ENCODE measurements at places on chromosomes 2 and 18.

GRCh38 chr2:317501-318424 is 29.9 kb upstream of the ALKAL2 start:
- no peak for DNase-seq

GRCh38 chr2:72824224-72824842 is 1.5 kb downstream of the EXOC6B start:
- no peak for DNase-seq

DNA sequence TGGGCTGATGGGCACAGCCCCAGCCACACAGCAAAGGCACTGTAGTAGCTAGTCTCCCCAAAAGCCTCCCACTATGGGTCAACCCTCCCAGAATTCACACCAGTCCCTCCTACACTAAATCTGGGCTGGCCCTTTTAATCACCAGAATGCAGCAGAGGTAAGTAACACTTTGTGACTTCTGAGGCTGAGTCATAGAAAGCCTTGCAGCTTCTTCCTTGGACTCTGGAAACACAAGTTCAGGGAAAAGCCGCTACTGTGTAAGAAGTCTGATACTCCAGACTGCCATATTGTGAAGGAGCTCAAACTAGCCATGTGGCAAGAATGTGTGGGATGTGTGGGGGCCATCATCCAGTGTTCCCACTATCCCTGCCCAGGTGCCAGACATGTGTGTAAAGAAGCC is 19.0 kb upstream of the SIX2 start:
- DNase-seq: no peak

- DNase-seq: no peak
Observed at GRCh38 chr2:227617316-227618230, at the start of gene SCYGR4. Gene SCYGR4 (plus strand): TSS chr2:227617498. CDS start chr2:227617498, 0 bp downstream.

DNA sequence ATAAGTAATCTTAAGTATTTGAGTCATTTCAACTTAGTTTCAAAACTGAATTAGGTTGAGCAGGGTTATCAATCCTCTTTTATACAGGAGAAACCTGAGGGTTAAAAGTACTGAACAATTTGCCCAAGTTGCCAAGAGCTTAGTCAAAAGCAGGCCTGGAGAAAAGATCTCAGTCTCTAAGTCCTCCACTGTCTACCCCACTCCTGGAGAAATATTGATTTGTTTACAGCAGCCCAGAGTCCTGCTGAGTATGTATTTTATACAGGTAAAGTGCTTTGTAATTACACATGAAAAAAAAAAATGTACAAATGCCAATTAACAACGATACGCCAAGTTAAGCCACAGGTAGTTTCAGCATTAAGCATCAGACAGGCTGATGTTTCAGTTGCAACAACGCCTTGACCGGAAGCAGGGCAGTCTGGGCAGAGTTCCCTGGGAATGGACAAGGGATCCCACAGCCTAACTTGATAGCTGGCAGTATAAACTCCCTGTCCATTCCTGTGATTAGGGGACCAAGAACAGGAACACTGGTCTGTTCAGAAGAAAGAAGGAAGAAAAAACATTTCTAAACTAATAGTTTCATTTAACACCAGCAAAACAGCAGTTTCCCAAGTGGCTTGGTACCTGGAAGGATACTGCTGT is 132.9 kb downstream of the MYO5B start:
- no peak for DNase-seq

DNA sequence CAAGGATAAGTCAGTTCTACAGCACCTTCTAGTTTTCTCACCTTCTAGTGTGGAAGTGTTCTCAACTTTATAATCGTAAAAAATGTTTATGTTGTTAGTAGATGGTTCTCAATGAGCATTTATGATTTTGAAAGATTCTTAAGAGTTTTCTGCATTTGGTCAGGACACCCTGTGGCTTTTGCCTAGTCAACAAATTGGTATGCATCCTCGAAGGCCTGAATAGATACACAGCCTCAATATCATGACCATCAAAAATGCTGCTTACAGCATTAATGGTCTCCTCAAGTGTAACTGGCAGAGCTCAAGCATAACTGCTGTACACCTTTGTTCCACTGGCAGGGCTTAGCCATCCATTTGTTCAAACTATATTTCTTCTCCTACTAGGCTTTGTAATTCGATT is 96.7 kb downstream of the CRACDL start:
- DNase-seq: no peak

- DNase-seq: no peak
Observed at GRCh38 chr2:233996000-233996399, 54.5 kb upstream of the SPP2 start.

- no peak for DNase-seq
Observed at GRCh38 chr2:16729335-16729734, 63.7 kb upstream of the CYRIA start.

DNA sequence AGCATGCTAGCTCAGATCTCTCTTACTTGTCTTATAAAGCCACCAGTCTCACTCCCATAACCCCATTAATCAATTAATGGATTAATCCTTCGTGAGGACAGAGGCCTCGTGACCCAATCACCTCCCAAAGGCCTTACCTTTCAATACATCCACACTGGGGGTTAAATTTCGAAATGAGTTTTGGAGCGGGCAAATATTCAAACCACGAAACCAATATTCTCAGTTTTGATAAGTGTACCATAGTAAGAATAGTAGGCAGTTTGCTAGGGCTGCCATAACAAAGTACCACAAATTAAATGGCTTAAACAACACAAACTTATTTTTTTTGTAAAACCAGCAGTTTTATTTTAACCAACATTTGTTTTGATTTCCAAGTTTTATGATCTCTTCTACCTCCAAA is 15.2 kb downstream of the HIBCH start:
- no peak for DNase-seq

DNA sequence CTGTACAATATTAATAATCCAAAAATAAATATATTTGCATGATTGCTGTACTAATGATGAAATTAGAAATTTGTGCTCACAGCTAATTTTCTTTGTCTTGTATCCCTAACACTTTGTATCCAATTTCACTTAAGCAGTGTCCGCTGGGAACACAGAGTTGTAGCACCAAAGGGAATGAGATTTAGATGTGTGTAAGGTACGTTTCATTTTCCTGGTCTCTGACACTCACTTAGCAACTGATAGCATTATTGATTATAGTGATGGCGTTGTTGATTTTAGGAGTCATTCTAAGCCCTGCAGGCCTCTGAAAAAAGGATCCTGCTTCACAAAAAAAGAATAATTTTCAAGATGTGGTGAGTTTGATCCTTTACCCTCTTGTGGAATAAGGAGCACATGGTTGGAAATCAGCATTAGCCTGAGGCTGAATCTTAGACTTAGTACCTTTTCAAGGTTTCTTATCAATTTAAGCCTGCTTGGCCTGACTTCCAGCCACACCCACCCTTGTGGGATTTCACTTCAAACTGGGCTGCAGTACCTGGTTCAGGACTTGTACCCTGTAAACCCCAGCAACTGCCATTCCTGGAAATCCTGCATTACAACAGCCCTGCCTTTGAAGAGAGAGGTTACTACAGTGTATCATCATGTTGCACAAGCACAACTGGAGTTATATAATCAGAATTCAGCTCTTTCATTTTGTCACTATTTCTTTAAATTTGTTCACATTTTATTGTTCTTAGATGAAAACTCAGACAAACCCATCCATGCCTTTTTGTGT is 116.2 kb downstream of the RND3 start:
- peak; percentile 72 for DNase-seq

GRCh38 chr2:8719528-8719927 is 37.7 kb downstream of the ID2 start:
- no peak for DNase-seq

GRCh38 chr2:222447131-222447530 is 22.8 kb downstream of the SGPP2 start:
- no peak for DNase-seq

- DNase-seq: no peak
Observed at GRCh38 chr2:120452131-120452530, 106.2 kb downstream of the INHBB start.

DNA sequence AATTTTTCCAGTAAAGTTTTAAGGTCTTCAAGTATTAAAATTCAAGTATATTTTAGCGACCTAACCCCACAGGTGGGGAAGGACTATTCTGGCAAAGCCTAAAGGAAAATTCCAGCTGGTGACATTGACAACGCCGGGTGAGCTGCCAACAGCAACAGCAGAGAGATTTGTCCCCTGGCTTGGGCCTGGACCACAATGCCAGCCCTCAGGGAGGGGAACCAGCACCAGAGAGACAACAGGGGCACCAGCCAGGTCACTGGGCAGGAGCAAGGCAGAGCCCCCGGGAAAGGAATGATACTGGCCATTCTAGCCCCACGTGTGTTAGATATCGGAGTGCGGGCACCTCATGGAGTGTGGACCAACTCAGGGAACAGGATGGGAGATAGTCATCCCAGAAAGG is 95.7 kb downstream of the ARMC9 start:
- no peak for DNase-seq

GRCh38 chr2:200212862-200213425 is 93.5 kb upstream of the SPATS2L start:
- no peak for DNase-seq

DNA sequence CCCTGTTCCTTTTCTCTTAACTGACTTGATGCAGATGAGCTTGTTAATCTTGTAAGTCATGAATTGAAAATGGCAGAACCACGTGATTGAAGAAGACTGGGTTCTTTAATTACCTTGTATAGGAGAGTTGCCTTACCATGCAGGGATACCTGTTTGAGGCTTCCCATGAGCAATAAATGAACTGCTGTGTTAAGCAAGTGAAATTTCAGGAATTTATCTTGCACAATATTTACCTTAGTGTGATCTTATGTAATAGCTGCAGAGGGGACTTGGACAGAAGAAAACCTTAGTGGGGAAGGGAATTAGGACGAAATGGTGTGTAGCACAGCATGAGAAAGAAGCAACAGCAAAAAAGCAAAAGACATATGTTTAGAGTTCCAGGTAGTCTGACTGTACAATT is 384.0 kb upstream of the TMEFF2 start:
- no peak for DNase-seq

- no peak for DNase-seq
Observed at GRCh38 chr2:22209545-22209944, 1085.8 kb downstream of the TDRD15 start.

DNA sequence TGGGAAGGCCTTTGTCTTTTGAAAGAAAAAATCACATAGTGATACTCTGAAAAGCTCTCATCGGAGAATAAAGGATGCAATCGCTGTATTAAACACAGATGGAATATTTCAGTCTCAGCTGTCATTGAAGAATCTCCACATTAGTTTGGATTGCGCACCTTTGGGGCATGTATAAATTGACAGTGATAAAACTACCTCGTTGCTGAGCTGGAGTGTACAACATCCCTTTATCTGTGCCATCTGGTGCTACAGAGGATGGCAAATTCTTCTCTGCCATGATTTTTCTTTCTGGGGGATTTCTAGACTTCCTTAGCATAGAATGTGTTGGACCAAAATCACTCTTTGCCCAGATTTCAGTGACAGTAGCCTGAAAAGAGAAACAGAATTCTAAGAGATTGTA is 185.3 kb downstream of the PARD3B start:
- no peak for DNase-seq

DNA sequence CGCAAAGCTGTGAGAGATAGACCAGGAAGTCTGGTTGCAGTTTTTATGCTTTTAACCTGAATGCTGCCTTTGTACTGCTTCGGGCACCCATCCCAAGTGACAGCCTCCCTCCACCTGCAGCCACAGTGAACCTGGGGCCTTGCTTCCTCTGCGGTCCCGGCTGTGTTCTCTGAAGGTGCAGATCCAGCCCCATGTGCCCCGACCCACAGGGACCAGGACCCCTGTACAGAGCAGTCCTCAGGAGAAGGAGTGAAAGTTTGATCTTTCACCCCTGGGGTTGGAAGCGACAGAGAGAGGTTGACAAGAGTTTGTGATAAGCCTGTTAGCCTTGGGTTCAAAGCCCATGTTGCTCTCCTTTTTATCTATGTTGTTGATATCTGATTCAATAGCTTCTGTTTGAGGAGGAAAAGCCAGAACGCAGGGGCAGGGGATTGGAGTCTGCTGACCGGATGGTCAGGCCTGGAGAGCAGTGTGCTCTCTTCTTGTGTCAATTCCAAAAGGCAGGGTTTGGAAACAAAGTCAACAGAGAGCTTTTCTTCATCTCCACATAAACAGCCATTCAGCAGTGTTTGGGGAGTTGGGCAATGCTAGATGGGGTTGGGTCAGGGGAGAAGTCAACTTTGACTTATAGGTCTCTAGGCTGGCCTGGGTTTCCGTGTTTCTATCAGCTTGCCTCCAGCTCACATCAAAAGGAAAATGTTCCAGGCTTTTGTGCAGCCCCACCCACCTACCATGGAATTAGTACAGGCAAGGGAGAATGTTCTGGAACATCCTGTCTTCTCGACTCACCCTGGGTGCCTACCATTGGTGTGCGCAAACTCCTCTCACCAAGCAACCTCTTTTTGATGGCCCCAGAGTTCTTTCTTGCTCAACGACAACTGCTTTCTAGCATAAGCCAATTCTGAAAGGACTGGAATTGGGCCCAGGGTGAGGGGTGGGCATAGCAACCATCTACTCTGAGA is 214.9 kb downstream of the ALPK2 start:
- peak; percentile 93 for DNase-seq

GRCh38 chr18:48868468-48869466 is 82.0 kb downstream of the SMAD7 start:
- no peak for DNase-seq

DNA sequence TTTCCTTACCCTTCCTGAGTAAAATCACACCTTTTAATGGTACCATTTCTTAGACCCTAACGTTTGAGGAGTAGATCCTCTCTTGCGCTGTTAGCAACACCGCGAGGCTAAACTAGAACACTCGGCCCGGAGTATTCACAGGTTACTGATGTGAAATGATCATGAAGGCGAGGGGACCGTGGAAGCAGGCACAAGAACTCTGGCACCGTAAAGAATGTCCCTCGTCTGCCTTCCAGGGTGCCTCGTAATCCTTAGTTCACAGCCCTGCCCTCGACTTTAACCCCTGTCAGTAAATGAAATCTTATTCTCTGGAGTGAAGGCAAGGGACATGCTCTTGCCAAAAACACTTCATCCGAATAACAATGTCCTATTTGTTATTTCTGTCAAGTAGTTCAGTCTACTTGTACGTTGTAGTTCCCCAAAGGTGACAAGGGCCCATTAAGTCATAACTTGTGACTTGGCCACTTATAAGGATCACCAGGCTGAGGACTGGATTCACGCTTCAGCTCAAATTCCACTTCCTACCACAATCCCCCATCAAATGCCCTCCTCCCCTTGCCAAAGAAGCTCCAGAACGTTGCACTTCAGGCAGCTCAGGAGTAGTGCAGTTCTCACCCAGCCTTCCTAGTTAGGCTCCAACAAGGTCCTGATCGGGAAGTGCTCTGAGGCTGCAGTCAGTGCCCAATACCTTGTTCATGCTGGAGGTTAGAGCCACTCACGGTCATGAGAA is 43.3 kb upstream of the ITM2C start:
- no peak for DNase-seq

- DNase-seq: no peak
Observed at GRCh38 chr2:237864940-237865622, 5.7 kb downstream of the RAMP1 start.

DNA sequence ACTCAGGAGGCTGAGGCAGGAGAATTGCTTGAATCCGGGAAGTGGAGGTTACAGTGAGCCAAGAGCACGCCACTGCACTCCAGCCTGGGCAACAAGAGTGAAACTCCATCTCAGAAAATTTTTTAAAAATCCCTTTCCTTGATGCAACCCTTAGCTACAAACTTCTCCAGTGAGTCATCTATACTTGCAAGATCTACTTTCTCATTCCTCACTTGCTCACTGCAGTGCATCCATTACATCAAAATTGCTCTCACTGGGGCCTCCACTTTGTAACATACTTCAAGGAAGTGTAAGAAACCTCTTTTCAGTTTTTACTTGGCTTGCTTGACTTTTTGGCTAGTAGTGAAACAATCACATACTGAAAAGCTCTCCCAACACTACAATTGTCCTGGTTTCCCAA is 65.3 kb downstream of the REEP1 start:
- no peak for DNase-seq

All from left lobe of liver (tissue), 2 donors.